ENCODE measurements at places on chromosomes 16 and 17.

- DNase-seq: no peak
Observed at GRCh38 chr16:89502081-89502843, 5.9 kb upstream of the SPG7 start.

DNA sequence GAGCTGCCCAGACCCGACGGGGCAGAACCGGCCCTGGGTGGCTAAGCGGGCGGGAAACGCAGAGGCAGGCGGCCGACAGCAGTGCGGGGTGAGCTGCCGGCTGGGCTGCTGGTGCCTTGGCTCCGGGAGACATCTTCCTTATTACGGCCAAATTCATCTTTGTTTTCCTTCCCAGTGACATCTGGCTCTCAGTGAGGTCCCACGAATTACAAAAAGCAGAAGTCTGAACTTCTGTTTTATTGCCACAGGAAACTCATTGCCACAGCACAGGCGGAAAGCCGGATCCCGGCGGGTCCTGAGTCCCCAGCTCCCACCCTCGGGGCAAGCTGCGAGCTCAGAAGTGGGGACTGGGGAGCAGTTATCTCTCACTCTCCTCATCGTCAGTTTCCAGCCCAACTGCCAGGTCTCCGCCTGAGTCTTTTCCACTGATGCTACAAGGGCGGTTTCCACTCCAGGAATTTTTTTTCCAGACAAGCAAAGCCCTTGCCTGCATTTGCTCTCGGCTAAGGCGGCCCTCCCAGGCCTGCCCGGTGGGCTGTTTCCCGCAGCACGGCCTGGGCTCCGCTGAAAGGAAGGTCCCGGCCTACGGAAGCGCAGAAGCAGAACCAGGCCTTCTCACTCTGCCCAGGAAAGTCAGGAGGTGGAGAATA, 40.3 kb downstream of the CBFA2T3 start:
- no peak for DNase-seq

GRCh38 chr16:11097094-11097786, 152.9 kb downstream of the CLEC16A start:
- DNase-seq: no peak

DNA sequence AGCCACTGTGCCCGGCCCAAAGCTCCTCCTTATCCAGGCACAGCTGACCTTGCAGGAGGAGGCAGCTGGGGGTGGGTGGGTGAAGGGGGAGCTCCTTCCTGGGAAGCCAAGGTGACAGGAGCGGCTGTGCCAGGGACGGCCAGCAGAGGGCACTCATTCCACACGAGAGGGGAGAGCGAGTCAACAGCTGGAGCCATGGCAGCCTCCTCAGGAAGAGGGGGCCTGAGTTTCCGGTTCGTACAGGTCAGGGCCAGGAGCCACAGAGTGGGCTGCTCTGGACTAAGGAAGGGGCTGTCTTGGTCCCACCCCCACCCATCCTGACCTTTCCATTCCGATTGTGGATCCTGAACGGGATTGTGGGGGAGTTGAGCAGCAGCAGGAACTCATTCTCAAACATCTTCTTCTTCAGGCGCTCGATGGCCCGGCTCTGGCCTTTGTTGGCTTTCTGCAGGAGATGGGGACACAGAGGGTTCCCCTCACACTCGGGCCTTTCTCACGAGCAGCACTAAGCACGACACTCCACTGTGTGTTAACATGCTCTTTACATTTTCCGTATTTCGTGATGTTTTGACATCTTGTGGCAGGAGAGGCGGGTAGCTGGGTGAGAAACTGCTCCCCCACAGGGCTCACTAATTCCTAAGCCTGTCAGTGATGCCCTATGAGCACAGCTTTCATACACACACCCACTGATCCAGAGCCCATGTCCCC, 61.6 kb downstream of the TIMM22 start:
- peak; percentile 40 for DNase-seq

DNA sequence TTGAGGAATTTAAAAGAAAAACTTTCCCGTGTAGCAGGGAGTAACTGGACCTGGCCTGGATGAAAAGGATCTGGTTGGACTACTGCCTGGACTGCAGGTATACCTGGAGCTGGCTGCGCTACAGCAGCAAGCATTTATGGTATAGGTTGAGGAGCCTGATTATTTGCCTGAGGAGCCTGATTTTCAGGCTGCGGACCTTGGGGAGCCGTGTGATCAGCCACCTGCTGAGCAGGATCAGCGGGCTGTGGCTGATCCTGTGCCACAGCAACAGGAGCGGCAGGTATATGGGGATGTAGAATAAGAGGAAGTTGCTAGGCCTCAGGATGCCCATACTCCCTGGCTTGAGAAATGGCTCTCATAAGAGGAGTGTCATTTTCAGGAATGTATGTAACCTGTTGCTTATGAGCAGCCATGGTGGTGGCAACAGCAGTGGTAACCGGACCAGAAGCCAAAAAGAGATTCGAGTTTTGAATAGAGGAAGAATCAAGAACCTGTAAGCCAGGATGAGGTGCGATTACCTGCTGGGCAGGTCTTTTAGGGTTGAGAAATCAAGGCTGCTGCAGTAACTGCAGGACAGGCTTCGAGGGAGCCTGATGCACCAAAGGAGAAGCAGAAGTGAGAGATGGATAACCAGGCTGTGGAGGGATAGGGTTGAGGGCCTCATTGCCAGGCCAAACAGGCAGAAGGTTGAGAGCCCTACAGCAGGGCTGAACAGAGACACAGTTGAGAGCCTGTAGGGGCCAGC, 60.9 kb upstream of the ARL4D start:
- no peak for DNase-seq
